ENCODE measurements at places on chromosomes 3 and 15.

DNA sequence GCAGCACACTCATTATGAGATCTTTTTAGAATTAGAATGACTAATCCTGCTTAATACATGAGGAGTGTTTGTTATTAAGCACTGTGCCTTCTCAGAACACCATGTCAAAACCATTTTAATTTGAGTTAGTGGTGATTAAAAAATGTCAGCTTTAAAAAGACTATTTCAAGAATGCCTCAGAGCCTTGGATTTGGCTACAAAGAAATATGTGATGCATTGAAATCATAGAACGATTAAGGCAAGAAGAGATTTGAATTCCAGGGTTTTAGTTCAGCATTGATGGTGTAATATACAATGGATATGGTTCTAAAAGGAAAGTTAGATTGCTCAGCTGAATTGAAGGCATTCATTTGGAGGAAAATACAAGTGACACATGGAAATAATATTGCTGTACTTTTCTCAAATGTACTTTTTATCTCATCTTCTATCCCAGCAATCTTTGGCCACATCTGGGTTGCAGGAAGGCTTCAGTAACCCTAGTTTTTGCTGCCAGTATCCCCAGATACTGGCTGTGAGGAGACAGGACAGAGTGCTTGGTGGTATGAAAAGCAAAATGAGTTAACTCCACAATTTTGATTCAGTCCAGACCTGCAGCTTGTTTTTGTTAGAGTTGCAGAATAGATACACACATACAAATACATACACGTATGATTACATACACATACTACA, 303.8 kb downstream of the CLSTN2 start:
- no peak for DNase-seq

- no peak for DNase-seq
Measured at GRCh38 chr3:120436523-120437050, 14.2 kb downstream of the FSTL1 start.

- DNase-seq = no peak
Measured at GRCh38 chr3:160472344-160472743, 22.8 kb upstream of the TRIM59 start.

DNA sequence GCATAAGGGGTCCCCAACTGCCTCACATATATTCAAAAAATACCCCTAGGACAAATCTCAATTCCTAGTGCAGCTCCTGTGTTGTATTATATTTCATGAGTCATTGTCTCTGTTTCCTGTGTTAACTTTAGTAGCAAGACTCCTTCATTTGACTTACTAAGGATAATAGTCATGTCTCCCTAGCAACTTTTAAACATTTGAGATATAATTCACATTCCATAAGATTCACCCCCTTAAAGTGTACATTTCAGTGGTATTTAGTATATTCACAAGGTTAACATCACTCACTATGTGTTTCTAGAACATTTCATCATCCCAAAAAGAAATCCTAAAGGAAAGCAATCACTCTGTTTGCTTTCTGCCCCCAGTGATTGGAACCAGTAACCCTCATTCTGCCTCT, 121.3 kb upstream of the WNT7A start:
- no peak for DNase-seq

GRCh38 chr3:32432045-32432710, 40.5 kb downstream of the CMTM7 start:
- no peak for DNase-seq

DNA sequence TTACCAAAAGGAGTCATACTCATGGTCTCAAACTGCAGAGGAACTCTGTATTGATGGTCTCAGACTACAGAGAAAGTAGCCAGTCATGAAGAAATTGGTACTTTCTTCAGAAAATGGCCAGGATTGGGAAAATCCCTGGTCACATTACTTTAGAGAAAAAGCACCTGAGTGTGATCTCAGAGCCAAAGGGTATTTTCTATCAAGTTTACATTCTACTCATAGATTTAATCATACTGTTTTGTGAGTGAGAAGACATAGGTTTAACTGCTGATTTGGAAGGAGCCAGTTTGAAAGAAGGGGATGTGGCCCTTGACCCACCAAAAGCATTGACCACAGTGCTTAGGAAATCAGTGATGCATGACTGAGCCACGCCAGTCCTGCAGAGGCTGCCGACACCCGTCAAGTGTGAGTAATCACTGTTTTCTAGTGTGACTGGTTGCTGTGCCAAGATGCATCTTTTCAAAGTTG, 203.6 kb downstream of the AKAP13 start:
- peak; percentile 95 for DNase-seq

DNA sequence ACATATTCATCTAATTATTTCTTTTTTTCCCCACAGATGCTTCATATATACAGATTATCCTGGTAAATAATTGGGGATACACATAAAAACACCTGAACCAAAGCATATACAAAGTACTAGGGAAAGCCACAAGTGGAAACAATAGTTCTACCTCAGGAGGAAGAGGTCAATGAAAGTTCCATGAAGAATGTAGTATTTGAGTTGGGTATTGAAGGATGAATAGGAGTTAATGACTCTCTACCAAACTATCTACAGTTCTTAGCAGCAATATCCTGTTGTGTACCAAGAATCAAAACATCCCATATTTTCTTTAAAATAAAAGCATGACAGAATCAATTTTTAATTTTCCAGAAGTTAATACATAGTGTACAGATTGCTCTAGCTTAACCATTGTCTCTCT, 78.9 kb downstream of the STAC start:
- DNase-seq = no peak

DNA sequence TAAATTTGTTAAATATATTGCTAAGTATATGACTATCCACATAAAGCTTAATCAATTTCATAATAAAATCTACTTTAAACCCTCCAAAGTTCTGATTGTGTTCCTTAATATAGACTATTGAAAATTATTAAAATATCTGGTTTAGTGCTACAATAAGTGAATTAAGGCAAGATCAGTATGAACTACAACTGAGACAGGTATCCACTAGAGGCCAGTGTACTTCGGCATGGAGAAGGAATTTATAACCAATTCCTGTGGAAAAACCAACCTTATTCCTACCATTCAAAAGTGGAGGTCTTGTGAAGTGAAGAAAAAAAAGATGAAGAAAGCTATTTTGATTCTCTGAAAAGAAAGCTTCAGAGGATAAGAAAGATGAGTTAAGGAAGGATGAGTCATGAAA, 237.7 kb downstream of the SUCLG2 start:
- DNase-seq = no peak

Measured in inflammatory macrophage treated with lipopolysaccharide for 1 hour (primary cell).